Right renal cortex interstitium (tissue), 3 donors: ENCODE measurements at places on chromosomes 11 and 22.

- DNase-seq, result no peak
Observed at GRCh38 chr22:29375398-29376076, 12.8 kb downstream of the AP1B1 start.

DNA sequence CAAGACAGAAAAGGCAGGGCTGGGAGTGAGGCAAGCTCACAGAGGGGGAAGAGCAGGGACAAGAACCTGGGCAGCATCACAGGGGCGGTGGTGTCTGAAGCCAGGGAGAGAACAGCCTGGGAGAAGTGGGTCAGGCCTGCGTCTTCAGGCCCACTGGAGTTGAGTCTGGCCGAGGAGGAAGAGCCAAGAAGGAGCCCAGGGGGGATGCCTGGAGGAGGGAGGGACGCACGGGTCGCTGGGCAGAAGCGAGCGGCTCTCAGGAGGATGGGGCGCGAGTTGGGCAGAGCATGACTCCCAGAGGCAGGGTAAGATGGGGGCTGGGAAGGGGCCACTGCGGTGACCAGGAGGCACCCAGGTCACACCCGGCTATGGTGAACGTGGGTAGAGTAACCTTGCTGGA lies 18.5 kb downstream of the LRFN4 start:
- no peak for DNase-seq

DNA sequence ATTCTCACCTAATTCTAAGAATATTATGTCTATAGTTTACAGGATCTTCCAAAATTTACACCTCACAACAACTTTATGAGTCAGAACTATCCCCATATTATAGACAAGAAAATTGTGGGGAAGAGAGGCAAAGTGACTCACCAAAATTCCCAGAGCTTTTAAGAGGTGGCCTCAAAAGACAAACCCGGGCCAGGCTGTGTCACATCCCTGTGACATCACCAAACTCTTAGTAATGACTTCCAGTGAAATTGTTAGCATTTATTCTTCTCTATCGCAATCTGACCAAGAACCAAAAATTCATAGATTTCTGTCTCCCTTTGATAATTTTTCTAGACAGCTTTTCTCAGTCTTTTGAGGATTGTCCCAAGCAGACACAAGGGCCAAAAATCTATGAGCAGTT lies 134.3 kb downstream of the SNX19 start:
- DNase-seq, result no peak

- DNase-seq, result no peak
Observed at GRCh38 chr11:65301491-65302329, 13.0 kb upstream of the CDC42EP2 start.

DNA sequence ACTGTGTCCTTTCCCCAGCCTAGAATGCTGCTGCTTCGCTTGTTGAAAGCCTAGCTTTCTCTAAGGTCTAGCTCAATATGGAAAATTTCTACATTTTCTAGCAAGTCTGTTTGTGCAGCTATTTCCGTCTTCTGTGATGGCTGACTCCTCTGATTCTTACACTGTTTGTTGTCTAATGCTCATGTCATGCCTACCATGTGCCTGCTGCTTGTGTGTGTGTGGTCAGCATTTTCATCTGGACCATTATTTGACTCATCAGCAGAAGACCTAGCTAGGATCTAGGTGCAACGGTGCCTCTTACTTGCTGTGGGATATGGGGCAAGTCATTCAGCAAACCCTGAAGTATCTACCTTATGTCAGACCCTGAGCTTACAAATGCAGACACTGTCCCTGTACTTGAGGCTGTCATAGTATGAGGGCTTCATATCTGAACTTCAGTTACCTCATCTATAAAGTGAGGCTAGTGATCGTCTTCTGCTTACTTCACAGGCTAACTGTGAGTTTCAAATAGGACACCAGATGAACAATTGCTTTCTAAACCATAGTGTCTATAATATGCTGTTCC lies 86.5 kb upstream of the MYO18B start:
- no peak for DNase-seq

- no peak for DNase-seq
Observed at GRCh38 chr11:100133114-100133513, 554.0 kb upstream of the ARHGAP42 start.

DNA sequence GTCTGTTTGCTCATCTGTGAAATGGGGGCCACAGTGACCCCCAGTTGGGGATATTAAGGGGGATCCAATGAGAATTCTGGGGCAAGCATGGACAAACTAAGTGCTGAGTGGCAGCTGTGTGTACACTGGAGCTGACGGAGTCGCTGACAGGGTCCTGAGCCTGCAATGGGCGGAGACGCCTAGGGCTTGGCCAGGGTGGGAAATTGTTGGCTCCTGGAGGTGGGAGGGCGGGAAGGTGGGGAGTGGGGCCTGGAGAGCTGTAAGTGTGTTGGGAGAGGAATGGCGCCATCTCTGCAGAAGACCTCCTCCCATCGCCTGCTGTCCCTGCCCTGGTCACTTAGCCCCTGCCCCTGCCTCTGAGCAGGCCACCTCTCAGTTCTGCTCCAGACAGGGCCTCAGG lies 7.3 kb downstream of the CACNA1I start:
- DNase-seq, result no peak

GRCh38 chr22:17379944-17380343 lies 10.7 kb downstream of the CECR2 start:
- DNase-seq, result no peak

- DNase-seq, result no peak
Observed at GRCh38 chr11:3856856-3857553, 1.5 kb downstream of the STIM1 start.

GRCh38 chr11:77559686-77560401 lies 29.9 kb upstream of the AQP11 start:
- DNase-seq, result no peak
